ENCODE measurements at places on chromosomes 2 and 18.

GRCh38 chr2:147177071-147177857 is 667.6 kb upstream of the ACVR2A start:
- no peak for DNase-seq

GRCh38 chr2:65583061-65583460 is 150.7 kb upstream of the SPRED2 start:
- DNase-seq = no peak

GRCh38 chr2:152632736-152633135 is 84.5 kb downstream of the PRPF40A start:
- DNase-seq = no peak

DNA sequence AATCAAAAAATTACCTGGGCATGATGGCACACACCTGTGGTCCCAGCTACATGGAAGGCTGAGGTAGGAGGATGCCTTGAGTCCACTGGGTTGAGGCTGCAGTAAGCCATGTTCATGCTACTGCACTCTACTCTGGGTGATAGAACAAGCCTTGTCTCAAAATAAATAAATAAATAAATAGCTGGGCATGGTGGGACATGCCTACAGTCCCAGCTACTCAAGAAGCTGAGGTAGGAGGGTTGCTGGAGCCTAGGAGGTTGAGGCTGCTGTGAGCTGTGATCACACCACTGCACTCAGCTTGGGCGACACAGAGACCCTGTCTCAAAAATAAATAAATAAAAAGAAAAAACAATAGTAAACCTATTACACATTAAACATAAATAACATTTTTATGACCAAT is 3.0 kb downstream of the AP1S3 start:
- DNase-seq = no peak

- DNase-seq = no peak
Observed at GRCh38 chr2:121285926-121286325, 924 bp upstream of the TFCP2L1 start.

GRCh38 chr2:25674077-25674362 is 643 bp upstream of the DTNB start:
- DNase-seq = no peak

- no peak for DNase-seq
Observed at GRCh38 chr2:49954059-49954458, 799.7 kb upstream of the FSHR start.

DNA sequence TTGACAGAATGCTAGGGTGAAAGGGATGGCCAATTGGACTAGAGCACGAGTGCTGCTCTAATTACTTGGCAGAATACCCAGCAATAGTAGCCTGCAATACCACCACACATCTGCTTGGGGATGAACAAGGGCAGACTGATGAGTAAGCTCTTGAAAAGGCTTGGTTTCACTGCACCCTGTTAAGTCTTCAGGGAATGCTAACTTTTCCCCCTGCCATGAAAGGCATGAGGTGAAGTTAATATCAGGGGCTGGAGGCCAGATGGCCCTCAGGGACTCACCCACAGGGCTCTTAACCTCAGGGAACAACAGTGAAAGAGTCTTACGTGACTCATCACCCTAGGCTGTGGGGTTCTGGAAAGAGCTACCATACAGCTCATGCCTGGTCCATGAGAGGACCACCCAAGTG is 51.7 kb upstream of the MYL1 start:
- no peak for DNase-seq

GRCh38 chr2:33184041-33184440 is 237.3 kb downstream of the LTBP1 start:
- DNase-seq = no peak

GRCh38 chr2:121888189-121888557 is 132.7 kb downstream of the TSN start:
- no peak for DNase-seq

DNA sequence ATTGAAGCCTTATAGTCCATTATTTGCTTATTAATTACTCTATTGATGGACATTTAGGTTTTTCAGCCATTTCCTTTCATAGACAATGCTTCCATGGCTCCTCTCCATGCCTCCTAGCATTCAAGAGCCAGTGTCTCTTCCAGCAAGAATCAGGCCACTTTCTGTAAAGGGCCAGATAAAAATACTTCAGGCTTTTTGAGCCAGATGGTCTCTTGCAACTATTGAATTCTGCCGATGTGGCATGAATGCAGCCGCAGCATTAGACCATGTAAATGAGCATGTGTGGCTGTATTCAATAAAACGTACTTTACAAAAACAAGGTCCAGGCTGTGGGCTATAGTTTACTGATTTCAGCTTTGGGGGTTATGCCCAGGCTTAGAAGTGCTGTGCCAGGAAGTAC is 38.5 kb downstream of the TRAF3IP1 start:
- DNase-seq = no peak

DNA sequence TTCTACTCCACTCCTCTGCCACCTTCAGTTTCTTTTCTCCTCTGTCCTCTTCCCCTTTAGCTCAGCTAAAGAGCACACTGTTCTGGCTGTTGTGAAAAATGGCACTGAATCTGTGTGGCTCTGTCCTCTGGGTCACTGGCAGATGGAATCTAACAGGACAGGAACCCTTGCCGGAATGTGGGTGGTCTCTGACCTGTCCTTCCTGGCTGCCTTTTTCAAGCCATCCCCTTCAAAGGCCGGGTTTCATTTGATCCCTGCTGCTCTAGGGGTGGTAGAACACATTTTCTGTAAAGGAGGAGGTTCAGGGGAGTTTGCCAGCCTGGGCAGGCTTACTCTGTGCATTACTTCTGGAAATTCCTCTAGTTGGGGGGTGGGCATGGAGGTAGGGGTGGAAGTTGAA is 29.9 kb downstream of the MTCL1 start:
- no peak for DNase-seq

- no peak for DNase-seq
Observed at GRCh38 chr18:65988972-65989371, 238.2 kb downstream of the CDH7 start.

- no peak for DNase-seq
Observed at GRCh38 chr18:44636241-44636640, 44.4 kb upstream of the SETBP1 start.

DNA sequence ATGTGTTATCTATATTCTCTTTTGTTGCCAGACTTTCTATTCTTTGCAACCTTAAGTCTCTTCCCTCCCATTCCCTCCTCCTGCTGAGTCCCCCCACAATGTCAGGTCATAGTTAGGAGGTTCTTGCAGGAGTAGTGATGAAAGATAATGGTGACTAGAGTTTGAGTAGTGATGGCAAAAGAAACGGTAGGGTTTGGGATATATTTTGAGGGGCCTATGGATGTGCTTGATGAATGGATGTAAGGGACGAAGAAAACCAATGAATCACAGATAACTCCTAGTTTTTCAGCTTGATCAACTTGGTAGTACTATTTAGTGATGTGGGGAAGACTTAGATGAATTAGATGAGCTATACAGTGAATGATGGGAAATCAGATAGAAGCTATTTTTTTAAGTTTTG is 21.0 kb downstream of the EML4 start:
- DNase-seq = no peak

GRCh38 chr18:27712066-27712465 is 464.9 kb downstream of the CDH2 start:
- no peak for DNase-seq

- no peak for DNase-seq
Observed at GRCh38 chr2:30958918-30959265, 151.6 kb upstream of the CAPN13 start.

GRCh38 chr2:144421606-144422510 is 98.1 kb downstream of the ZEB2 start:
- DNase-seq = no peak

DNA sequence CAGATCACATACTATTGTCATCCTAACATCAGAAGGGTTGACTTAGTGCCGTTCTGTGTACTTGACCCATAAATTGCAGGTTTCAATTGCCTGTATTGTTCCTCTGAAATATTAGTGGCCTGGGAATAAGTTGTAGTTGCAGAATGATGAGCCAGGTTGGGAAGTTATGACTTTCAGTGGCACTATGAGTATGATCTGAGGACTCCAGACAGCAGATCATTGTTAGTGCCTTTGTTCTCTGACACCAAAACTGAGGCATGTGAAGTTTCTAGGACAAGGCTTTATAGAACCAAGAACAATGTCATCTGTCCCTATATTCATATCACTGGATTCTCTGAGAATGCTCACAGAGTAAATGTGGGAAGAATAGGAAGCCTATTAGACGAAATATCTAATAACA is 403.7 kb downstream of the STK39 start:
- DNase-seq = no peak

DNA sequence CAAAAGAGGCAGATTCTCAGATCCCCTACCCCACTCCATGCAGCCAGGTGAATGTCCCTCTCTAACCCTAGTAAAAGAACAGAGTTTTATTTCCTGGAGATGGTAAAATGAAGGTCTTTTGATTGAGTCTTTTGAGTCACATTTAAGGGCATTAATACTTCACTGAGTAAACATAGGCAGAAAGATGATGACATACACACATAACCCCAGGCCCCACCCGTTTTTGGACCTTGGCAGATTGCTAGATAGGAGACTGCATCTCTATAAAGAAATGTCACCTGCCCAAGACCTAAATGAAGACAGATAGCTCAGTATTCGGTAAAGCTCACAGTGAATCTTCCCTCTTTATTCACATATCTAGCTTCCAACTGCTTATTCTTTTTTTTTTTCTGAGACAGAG is 28.3 kb upstream of the PEX13 start:
- DNase-seq = no peak

DNA sequence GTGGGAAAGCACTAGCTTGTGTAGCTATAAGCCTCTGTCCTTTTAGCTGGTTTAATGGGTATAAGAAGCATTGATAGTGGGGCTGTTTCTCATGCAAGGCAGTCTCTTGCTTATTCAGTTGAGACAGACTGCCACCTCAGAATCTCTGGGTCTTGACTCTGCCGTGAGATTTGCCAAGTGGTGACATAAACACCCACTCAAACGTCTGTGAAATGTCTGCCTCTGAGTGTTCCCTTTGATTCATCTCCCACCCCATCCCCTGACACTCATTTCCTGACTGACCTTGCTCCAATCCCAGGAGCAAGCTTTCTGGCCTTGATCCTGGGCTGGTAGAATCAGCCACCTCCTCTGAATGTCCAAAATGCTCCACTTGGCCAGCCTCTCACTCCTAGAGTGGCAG is 141.9 kb upstream of the RBMS1 start:
- no peak for DNase-seq

DNA sequence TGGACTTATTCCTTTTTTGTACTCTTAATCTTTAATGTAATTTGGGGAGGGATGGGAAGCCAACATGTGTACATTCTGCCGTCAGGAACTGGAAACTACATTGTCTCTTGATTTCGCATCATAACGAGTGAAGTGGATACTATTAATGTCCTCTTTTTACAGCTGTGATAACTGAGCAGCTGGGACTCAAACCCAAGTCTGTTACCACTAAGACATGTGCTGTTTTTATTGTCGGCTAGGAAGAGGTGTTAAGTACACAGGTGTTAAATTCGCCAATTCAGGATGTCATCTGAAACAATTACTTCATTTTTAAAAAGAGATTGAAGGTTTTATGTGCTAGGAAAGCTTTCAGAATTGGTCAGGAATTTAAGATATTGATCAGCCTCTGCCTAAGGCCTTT is 6.9 kb downstream of the GMCL1 start:
- no peak for DNase-seq

- DNase-seq = no peak
Observed at GRCh38 chr2:219707496-219708285, 80.3 kb downstream of the SLC4A3 start.

DNA sequence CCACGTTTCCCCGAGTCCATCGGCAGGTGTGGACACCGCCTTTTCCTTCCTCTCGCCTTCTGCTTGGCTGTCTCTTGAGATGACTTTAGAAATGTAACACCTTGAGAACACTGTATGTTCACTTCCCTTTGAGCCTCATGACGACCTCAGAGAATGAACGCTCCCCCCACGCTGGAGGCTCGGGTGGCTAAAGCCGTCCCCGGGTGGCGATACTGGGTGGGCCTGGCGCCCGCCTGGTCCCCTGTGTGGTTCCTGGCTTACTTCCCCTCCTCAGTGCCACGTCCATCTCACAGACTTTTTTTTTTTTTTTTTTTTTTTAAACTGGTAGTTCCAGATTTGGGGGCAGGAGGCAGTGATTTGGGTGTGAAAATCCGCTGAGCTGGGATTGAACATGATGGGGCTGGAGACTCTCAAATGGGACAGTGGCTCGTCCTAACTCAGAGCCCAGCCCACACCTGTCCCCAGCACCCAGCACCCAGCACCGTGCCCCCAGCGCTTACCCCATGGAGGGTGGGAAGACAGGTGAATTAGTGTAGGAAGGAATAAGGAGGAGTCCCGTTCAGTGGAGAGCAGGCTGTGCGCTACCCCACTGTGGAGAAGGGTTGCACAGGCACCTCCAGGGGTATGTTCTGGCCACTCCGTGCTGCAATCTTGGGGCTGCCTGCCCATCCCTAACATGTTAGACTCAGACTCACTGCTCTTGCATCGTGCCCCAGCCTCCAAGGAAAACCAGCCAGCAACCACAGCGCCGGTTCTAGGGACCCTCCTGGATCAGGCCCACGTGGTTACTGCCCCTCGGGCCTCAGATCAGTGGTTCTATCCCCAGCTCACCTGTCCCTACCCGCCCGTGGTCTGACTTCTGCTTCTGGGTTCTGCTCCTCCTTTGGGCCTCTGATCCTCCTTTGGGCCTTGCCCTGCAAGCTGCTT is 174.0 kb downstream of the ASB1 start:
- DNase-seq = no peak

Measured in activated CD8-positive, alpha-beta memory T cell treated with anti-CD3 and anti-CD28 coated beads for 1 hour (primary cell).